ENCODE measurements at places on chromosomes 4 and X. TPM values are rescaled to one million over a fixed set of nuclear protein-coding genes. Genes with fewer than 3 reads are reported as not detected.

The TAF7L gene
- total RNA-seq, result not detected

The CENPVL2 gene
- total RNA-seq, result not detected

The LGI2 gene
- total RNA-seq, result under 0.01 TPM

The TIGD4 gene
- total RNA-seq, result 0.87 TPM

The MAGED4 gene
- total RNA-seq, result 31.8 TPM

The SLITRK4 gene
- total RNA-seq, result 30.6 TPM

The PITX2 gene
- total RNA-seq, result 0.30 TPM

The ABCE1 gene
- total RNA-seq, result 179 TPM

The HSFX4 gene
- not detected for total RNA-seq

The TSPAN6 gene
- 56.6 TPM for total RNA-seq

The NUP62CL gene
- 5.6 TPM for total RNA-seq

The CXCL1 gene
- total RNA-seq, result 254 TPM

The DCTD gene
- total RNA-seq, result 139 TPM

The HSD17B13 gene
- 0.05 TPM for total RNA-seq

The NEUROG2 gene
- total RNA-seq, result not detected

The FAM47E gene
- total RNA-seq, result 5.7 TPM

The BST1 gene
- total RNA-seq, result 8.7 TPM

The ARHGEF9 gene
- total RNA-seq, result 19.6 TPM

The DGKQ gene
- 21.8 TPM for total RNA-seq

The CTAG2 gene
- total RNA-seq, result not detected

The AWAT2 gene
- total RNA-seq, result not detected

The ADGRG2 gene
- total RNA-seq, result not detected

The DMRTC1 gene
- not detected for total RNA-seq

The TMEM31 gene
- not detected for total RNA-seq

The HELT gene
- total RNA-seq, result not detected
